ENCODE measurements at places on chromosomes 13 and 19.

- no peak for DNase-seq
Observed at GRCh38 chr13:79258489-79258888, 147.6 kb downstream of the RBM26 start.

DNA sequence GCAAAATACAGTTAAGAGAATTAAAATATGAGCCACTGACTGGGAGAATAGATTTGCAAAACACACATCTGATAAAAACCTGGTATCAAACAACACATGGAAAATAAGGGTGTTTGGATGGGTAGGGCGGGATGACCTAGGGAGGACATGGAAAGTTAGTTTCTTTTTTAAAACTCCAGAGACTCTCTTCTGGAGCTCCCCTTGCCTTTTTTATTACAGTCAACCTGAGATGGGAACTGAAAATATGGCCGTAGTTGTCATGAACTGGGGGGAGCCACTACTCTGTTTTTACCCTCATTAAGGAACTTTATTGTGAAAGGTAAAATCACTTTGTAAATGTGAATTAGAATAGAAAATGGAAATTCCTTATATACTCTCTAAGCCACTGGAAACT is 113.0 kb downstream of the ATP11A start:
- no peak for DNase-seq

DNA sequence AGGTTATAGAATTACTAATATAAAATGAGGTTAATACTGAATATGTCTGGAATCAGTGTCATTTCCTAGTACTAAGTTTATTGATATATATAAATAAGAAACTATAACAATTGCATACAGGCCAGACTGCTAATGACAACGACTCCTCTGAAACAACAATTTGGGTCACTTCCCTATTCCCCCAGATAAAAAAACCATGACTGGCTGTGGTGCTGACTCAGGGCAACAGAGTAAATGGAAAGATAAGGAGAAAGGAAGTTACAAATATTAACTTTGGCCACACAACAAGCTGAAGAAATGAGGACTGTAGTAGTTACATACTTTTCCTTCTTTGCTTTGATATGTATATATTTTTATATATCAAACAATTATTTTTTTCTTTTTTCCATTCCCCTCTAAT is 263.7 kb upstream of the PCDH9 start:
- DNase-seq = no peak

DNA sequence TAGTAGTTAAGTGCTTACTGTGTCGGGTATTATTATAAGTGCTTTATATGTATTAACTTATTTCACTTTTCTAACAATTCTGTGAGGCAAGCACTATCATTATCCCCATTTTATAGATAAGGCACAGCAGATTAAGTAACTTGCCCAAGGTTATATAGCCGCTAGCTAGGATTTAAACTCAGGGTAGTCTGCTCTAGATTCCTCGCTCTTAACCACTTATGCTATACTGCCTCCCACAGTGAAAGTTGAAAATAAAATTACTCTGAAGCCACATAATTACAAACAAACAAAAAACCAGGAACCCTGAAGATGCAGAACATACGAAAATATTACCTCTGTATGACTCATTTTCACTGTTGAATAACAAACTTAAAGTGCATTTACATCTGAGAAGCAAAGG is 3.9 kb downstream of the TEX30 start:
- peak; percentile 14 for DNase-seq

DNA sequence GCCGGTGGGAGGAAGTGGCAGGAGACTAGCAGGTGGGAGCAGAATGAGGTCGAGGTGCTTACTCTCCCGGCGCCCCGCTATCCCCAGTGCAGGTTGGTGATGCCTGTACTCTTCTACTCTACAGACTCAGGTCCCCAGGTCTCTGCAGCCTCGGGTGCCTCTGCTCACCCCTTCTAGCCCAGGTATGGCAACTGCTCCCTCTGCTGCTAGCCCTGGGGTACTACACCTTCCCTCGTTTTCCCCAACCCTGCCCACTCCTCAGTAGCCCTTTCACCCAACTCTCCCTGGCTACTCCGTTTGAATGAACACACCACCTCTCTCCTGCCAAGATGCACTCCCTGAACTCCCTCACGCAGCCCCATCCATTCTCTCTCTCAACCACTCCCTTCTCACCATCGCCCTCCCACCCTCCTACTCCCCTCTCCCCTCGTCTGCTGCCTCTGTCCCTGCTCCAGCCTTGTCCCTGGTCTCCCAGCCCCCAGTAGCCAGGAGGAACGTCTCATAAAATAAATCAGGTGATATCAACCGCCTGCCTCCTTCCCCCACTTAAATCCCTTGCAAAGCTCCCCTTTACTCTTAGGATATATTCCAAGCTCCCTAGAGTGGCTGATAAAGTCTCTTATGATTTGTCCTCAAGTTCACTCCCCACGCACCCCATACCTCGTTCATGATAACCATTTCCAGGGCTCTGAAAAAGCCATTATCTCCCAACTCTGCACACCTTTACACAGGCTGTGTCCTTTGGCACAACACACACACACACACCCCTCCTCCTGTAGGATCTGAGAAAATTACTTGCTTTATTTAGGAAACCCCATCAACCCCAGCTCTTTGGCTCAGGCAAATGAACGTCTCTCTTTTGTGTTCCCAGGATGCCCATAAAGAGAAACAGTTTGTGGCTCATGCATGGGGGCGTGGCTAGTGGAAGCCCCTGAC is 8.2 kb upstream of the MEIS3 start:
- DNase-seq = peak; percentile 69

GRCh38 chr13:93674337-93674755 is 447.7 kb downstream of the GPC6 start:
- DNase-seq = no peak

DNA sequence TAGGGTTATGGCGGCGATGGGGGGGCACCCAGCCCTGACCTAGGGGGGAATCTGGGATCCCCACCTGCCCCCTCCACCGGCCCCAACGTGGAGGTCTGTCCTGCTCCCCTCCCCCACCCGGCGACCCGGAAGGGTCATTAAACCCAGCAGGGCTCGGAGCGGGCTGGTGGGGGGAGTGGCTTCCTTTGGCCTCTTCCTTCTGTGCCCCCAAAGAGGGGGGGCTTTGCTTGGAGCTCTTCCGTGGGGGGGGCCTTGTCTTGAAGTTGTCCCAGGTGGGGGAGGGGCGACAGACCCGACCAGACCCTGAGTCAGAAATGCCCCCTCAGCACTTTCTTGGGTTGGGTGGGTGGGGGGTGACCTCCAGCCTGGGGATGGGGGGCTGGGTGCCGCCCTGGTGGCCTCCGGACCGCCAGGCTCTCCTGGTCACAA is 1.5 kb downstream of the ARID3A start:
- no peak for DNase-seq

DNA sequence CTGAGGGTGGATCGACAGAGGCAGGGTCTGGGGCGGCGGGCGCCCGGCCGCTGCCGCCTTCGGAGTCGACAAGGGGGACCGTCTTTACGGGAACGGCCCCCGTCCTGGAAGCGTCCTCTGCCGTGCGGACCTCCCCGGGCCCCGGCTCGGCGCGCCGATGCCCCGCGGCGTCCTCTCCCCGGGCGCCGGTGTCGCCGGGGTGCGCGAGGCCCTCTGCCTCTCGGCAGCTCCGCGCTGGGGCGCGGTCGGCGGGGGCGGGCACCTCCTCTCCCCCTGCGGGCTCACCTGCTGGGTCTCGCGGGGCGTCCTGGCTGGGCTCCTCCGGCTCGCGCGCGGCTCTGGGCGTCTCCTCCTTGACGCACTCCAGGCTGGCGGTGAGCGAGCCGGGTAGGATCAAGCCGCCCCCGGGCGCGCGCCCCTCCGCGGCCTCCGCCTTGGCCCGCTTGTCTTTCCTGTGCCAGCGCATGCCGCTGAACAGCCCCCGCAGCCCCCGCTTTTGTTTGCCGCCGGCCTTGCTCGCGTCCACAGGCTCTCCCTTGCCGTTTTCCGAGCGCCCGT is 1.5 kb downstream of the AMER2 start:
- DNase-seq = no peak

- DNase-seq = no peak
Observed at GRCh38 chr19:30165228-30165813, 206.9 kb upstream of the ZNF536 start.

- DNase-seq = no peak
Observed at GRCh38 chr19:4357921-4358326, 14.6 kb downstream of the MPND start.

DNA sequence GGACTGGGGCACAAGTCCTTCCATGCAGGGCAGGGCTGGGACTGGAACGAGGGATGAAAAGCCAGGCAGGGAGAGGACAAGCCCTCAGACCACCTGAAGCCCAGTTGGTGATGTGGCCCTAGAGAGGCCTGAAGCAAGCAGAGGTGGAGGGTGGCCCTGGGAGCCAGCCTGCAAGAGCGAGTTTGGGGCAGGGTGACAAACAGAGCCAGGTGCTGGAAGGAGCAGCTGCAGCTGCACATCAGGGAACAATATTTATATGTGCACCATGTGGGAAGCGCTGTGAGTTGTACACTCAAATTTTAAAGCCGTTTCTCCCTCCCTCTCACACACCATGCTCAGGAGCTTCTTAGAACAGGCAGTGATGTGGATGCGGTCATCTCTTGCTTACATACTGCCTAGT is 67.8 kb downstream of the FGF9 start:
- no peak for DNase-seq
